ENCODE measurements at places on chromosomes 16 and 17.
A peak's percentile ranks its signal among the peaks of the same experiment; 100 is the strongest.

DNA sequence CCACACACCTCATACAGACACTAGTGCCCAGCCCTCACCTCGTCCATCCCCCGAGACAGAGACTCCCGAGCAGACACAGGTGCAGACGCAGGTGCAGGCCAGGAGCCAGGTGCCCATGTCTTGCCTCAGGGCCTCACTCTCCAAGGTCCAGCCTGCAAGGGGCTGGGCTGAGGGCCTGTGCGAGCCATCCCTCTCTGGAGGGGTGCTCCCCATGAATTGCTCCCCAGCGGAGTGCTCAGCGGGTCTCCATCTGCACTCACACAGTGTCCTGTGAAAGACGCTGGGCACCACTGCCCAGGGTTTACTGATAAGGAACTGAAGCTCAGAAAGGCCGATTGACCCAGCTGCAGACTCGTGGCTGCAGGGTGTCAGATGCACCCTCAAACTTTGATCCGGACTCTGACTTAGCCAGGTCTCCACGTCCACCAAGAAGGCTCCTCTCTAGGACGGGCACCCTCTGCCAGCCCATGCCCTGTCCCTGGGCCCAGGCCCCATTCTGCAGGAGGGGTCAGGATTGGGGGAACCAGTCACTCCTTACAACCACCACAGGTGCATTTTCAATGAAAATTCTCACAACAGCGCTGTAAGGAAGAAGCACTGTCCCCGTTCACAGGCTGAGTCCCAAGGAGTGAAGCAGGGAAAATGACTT lies 16.9 kb downstream of the POLR3K start:
- DNase-seq = no peak

- DNase-seq = peak; percentile 48
Measured at GRCh38 chr17:73595479-73595878, 48.8 kb downstream of the SDK2 start.

GRCh38 chr17:12637015-12637414 lies 28.7 kb upstream of the MYOCD start:
- DNase-seq = no peak

DNA sequence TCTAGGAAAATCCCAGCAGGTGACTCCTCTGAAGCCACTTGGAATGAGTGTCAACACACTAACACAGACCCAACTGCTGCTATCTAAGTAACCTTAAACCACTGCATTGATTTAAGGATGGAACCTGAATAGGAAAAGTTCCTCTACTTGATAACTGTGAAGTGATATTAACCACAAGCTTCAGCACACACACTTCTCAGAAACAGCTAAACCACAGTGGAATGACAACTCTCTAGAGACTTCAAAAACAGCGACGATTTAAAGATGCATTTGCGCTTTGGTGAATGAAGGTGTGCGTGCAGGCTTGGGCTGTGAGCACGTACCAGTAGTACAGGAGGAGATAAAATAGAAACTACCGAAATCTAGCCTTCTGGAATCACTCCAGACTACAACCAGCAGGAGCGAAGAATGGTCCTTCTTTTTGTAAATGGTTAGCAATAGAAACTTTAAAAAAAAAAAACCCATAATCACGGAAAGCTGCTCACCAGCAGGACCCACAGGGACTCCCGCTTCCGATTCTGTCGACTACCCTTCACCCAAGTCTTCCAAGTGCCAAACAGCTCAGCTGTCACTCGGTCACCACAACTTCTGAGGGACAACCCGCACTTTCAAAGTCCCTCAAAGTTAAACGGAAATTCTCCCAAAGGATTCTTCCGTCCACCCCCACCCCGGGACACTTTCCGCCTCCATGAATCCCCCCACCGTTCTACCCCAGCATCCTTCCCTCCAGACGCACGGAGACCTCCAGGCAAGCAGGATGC lies 137.7 kb upstream of the CORO6 start:
- DNase-seq = peak; percentile 55

- no peak for DNase-seq
Measured at GRCh38 chr17:77395501-77396048, 254.8 kb downstream of the SEC14L1 start.

DNA sequence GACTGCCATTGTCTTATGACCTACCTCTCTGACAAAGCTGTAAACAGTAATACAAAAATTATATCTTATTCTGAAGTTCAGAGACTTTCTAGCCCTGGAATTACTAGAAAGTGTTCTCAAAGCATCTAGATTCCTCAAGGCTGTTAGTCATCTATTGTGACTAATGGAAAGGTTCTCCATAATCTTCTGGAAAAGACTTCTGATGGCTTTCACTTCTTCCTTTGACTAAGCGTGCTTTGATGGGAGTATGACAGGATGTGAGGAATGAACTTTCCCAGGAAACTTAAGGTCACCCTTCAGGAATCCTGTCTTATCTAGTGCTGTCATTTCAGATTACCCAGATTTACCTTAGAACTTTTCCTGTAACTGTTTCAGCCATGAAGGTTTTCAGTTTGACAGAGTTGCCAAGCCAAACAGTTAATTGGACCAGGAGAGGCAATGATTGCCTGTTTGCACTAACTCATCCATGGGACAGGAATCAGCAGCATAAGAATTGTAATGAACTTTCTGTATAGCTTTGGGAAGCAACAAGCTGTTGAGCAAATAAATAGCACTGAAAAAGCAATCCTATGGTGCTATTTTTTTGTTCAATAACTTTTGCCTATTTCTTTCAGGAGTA lies 43.5 kb downstream of the AP2B1 start:
- DNase-seq = no peak

- DNase-seq = no peak
Measured at GRCh38 chr17:38334480-38335364, 9.0 kb downstream of the GPR179 start.

DNA sequence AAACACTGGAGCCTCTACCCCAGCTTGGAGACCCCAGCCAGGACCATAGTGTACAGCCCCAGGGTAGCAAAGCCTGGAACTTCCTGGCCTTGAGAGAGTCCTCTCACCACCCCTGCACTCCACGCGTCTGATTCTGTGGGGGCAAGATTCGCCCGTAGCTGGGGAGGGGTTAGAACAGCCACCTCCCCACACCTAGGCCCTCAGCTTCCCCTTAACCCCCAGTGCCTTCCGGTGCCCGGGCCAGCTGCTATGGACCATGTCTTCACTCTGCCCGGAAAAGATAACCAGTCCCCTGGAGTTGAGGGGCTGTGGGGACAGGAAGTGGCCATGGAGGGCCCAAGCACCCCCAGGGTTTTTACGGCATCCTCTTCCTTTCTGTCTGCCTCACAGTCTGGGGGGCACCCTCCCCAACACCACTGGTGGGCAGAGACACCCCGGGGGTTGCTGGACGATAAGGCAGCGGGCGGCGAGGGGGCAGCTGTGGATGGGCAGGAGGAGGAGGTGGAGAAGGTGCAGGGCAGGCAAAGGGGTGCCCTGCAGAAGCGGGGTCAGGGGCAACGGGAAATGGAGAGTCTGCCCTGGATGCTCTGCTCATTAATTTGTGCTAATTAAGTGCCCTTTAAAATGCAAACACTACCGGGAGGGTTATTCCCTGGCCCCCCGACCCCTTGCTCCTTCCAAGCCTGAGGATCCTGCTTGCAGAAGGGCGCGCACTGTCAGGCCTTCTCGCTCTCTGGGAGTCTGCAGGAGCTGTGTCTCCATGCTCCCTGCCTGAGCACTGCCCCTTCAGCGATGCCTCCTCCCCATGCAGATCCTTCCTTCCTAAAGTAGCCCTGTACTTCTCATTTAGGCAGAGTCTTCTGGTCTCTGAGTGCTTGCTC lies 2.4 kb downstream of the PRSS27 start:
- no peak for DNase-seq

DNA sequence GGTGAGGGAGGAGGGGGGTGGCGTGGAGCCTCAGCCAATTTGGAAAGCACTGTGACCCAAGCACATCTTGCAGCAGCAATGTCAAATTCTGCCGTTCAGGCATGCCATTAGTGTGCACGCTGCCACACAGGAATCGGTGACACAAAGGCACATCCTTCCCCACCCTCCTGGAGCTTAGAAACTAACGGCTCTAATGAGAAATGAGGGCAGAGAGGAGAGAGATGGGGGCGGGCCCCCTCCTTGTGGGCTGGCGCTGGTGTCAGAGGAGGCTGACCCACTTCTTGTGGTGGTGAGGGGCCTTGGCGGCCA lies 94.8 kb downstream of the RTN4RL1 start:
- no peak for DNase-seq

GRCh38 chr17:65558311-65558682 lies 3.2 kb downstream of the AXIN2 start:
- DNase-seq = no peak

DNA sequence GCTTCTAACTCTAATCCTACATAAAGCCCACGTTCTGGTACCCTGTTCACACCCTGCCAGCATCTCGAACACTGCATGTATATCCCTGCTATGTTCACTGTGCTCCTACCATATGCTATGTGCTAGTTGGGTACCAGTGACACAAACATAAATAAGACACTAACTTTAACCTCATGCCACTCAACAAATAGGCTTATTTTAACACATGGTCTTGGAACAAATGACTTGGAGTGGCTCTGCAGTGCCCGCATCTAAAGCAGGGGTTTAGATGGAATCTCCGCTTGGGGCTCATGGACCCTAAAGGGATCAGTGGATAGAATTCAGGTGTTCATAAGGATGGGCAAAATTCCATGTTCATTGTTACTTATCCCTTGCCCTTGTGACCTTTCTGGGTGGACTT lies 175.7 kb upstream of the ZKSCAN2 start:
- DNase-seq = no peak

DNA sequence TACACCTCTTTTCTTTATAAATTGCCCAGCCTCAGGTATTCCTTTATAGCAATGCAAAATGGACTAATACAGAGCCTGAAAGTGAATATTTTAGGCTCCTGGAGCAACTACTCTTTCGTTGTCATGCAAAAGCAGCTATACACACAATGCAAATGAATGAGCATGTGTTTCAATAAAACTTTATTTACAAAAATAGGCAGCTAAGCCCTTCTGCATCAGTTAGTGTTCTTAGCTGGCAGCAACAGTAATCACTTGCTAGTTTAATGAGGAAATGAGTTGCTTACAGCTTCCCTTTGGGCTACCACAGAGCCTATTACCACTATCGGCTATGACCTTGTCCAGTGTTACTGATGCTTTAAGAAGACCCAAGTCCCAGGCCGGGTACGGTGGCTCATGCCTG lies 402.9 kb downstream of the XYLT1 start:
- no peak for DNase-seq

DNA sequence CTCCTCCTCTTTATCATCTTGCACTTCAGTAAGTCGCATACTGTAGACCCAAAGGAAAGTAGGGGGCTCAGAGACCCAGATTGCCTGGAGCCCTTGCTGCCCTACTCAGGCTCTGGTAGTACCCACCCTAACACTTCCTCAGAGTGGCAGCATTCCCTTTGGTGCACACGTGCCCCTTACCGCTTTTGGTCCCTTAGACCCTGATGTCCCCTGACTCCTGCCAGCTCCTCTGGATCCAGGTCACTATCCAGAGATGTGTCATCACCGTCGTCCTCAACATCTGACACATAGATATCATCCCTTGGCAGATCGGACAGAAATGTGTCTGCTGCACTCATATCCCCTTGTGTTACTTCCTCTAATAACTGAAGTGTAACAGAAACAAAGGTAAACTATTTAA lies 5.4 kb upstream of the PSMC5 start:
- no peak for DNase-seq

- DNase-seq = peak; percentile 44
Measured at GRCh38 chr17:30336369-30337171, 2.7 kb upstream of the TMIGD1 start.

GRCh38 chr17:71849783-71850768 lies 270.7 kb upstream of the SOX9 start:
- no peak for DNase-seq

GRCh38 chr17:82938873-82939620 lies 99.2 kb upstream of the ZNF750 start:
- DNase-seq = no peak

DNA sequence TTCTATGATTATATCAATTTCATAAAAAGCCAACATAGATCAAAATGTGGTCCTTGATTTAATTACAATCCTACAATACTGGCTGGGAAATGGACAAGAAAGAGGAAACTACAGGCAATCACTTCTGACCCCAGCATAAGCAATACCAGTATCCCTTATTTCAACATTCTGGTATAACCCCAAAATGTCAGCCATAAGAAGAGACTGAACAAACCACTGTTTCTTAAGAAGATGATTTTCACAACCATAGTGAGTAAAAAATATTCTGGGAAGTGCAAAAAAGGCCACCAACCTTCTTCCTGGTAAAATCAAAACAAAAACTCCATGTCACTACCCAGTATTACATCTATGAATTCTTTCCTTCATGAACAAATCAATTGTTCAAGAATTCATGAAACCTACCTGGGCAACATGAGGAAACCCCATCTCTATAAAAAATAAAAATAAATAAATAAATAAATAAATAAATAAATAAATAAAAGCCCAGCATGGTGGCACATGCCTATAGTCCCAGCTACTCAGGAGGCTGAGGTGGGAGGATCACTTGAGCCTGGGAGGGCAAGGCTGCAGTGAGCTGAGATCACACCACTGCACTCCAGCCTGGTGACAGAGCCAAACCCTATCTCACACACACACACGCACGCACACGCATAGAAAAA lies 7.5 kb downstream of the N4BP1 start:
- DNase-seq = no peak

DNA sequence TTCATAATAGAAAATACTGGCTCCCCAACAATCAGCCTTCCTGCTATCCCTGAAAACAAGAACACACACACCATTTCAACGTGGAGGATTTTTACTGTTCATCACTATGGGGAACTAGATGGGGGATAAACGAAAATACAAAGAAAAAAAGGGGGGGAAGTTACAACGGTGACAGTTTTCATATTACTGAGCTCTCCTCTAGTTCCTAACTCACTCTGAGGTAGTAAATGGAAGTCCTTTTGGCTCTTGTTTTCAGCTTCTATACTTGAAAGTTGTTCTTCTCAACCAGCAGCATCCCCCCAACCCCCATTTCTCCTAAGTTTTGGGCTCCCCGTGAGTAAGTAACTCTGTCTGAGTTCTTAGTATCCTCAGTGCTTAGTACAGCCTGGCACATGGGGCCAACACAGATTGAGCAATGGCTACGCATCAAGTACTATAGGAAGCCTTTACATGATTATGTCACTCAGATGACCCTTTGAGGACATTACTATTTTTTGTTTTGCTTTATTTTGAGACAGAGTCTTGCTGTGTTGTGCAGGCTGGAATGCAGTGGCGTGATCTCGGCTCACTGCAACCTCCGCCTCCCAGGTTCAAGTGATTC lies 4.2 kb upstream of the CORO7 start:
- DNase-seq = no peak

- no peak for DNase-seq
Measured at GRCh38 chr16:11797957-11798299, 870 bp upstream of the ZC3H7A start.
